AG04450 (cell line): ENCODE measurements at places on chromosomes 1 and 21.

DNA sequence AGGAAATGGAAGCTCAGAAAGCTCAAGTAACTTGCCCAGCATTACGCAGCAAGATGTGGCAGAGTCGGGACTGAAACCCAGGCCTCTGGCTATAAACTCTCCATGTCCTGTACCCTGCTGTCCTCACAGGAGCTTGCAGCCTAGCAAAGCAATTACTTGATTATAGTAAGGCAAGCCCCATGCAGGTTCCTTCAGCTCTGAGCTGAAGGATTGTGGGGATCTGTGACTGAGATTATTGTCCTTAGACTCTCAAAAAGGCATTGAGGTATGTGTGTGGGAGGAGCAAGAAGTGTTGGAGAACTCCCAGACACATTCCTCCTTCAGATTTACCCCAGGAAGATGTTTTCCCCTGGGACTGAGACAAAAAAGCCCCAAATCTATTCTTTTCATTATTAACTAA is 124.0 kb upstream of the SPATA6 start:
- no peak for DNase-seq

DNA sequence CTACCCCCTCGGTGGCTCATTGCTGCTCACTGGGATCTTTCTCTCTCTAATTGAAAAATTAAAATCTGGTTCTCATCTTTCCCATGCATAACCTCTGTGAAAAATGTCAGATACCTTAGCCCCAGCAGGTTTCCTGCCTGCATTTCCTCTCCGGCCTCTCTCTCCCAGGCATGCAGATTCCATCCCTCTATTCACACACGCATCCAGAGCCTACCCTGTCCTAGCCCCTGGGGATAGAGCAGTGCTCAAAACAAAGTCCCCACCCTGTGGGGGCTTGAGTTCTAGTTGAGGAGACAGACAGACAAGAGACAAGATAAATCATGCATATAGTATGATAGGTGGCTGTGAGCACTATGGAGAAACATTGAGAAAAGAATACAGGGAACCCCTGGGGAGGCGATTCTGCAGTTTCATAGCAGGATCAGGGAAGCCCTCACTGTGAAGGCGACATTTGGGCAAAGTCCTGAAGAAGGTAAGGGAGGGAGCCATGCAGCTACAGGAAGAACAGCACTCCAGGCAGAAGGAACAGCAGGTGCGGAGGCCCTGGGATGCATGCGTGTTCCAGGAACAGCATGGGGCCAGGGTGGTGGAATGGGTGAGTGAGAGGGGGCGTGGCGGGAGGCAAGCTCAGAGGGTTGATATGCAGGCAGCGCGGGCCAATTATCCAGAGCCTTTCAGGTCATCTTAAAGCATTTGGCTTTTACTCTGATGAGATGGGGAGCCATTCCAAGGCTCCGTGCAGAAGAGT is 3.5 kb upstream of the BSND start:
- DNase-seq: no peak

- DNase-seq: no peak
Measured at GRCh38 chr1:50851034-50851433, 109.0 kb downstream of the FAF1 start.

DNA sequence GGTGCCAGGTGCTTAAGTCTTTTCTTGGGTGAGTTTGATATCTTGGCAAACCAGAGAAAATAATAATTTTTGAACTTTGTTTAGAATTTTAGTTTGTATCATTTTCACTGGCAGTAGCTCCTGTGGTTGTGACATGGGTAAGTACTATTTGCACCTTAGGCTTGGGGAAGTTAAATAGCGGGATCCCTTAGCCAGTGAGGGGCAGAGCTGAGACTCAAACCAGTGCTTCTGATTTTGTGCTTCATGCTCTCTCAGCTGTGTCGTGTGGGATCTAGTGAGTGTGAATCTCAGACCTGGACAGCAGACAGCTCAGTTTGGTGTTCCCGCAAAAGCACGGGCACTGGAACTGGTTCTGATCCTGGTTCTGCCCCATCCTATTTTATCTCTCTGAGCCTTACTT is 9.6 kb downstream of the PRCC start:
- DNase-seq: no peak

GRCh38 chr1:21749859-21750468 is 33.0 kb downstream of the USP48 start:
- no peak for DNase-seq

- DNase-seq: no peak
Measured at GRCh38 chr1:31063631-31064030, 1.9 kb downstream of the PUM1 start.

DNA sequence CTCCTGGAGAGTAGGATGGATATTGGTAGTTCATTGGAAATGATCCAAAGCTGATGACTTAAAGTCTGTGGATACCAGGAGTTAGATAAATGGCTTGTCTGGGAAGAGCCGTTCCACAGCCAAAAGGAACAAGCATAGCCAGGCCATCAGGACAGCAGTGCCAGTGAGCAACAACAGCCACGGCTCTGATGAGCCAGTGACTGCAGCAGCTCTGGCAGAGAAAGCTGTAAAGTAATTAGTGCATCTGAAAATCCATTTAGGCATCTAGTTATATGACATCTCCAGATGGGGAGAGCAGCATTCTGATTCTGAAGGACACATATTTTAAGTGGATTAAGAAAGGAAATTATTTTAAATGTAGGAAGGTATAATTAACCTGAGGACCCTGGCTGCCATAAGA is 256.2 kb upstream of the PLXNA2 start:
- DNase-seq: no peak

GRCh38 chr1:165443539-165444311 is 1.2 kb downstream of the RXRG start:
- DNase-seq: no peak

GRCh38 chr1:102837551-102837950 is 270.8 kb downstream of the COL11A1 start:
- no peak for DNase-seq
